PC-9 (cell line): ENCODE measurements at places on chromosomes 5 and 9. TPM values are rescaled to one million over a fixed set of nuclear protein-coding genes. Genes with fewer than 3 reads are reported as not detected.

- DNase-seq = no peak
These were observed 1087.7 kb downstream of the CDH9 start for GRCh38 chr5:25950681-25951080.

- DNase-seq = no peak
These were observed 19.9 kb upstream of the CAST start for GRCh38 chr5:96642281-96642640.

- DNase-seq = no peak
These were observed 394.9 kb downstream of the GADD45G start for GRCh38 chr9:89999534-90000370.

The ADGRV1 gene
- 1.0 and 1.2 TPM in 2 replicates for total RNA-seq

GRCh38 chr5:51053361-51053760 lies 329.9 kb upstream of the ISL1 start:
- DNase-seq = no peak
